ENCODE measurements at places on chromosomes 13 and 19.

- peak; percentile 26 for DNase-seq
These were observed 90.0 kb downstream of the WDFY2 start for GRCh38 chr13:51674276-51674675.

DNA sequence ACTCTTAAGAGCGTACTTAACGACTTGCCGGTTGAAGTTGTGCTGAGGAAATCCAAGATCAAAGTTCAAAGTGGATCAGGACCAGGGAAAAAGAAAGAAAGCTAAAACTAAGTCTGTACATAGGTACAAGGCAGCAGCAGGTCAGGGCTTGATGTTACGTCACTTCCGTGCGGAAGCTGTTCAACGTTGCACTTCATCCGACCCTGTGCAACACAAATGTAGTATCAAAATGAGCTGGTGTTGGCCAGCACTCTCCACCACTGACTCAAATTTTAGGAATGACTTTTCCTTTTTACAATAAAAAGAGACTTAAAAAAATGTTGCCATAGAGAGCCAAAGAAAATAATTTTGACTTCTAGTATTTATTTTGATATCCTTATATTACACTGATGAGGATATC lies 1315.4 kb downstream of the EFNB2 start:
- no peak for DNase-seq

DNA sequence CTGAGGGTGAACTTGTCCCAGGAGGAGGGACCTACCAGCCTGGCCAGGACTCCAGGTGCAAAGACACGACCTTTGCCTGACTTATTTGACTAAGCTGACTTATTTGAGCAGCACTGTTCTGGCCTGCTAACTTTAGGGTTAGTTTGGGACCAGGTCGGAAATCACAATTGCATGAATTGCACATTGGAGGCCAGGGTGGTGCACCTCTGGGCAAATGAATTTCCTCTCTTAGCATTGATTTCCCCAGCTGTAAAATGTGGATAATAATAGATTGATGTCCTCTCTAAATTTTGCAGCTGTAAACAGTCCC lies 1.4 kb upstream of the BST2 start:
- DNase-seq = no peak

- DNase-seq = no peak
These were observed 15.7 kb downstream of the PTH2 start for GRCh38 chr19:49407482-49408015.

- no peak for DNase-seq
These were observed 107.2 kb downstream of the UQCRFS1 start for GRCh38 chr19:29105629-29106292.

GRCh38 chr13:99308471-99309087 lies 1.4 kb upstream of the GPR183 start:
- DNase-seq = no peak

- no peak for DNase-seq
These were observed 2.5 kb downstream of the LYPD3 start for GRCh38 chr19:43462785-43463380.

- DNase-seq = no peak
These were observed 329.6 kb downstream of the PCDH20 start for GRCh38 chr13:61086087-61086486.

DNA sequence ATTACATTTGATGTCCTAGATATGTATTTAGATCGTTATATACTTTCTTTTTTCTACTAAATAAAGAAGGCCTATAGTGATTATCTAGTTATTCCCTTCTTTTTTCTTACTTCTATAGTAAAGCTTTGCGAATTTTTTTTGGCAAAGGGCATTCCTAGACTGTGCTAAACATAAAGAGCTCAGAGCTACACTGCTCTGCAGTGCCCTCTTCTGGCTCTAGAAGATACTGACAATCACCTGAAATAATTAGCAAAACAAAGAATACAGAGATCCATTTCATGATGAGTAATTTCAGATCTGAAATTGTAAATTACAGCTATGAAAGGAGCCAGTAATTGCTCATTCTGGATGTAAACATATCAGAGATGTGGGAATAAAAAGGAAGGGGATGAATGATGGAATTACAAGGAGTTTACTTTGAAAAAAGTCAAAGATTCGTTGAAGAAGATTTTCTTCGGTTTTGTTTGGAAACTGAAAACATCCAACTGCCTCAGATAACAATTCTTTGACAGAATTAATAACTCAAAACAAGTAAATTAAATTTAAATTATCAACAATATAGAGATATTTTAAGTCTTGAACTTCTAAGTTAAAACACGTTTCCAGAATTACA lies 288.5 kb downstream of the NALCN start:
- DNase-seq = peak; percentile 12

DNA sequence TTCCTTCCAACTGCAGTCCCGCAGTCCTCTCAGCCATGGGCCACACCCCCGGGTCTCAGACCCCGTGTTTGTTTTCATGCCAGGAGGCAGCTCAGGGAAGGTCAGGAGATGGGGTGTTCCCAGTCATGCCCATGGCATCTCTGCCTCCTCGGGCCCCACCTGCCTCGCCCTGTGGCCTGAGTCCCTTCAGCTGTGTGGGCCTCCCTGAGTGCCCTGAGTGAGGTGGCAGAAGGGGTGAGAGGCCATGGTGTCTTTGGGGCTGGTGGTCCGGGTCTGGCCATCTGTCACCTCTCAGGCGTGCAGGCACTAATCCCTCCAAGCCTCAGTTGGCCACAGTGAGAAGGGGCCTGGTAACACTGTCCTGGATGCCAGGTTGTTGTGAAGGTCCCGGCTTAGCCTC lies 10.9 kb upstream of the KDM4B start:
- no peak for DNase-seq
